Activated CD8-positive, alpha-beta memory T cell treated with anti-CD3 and anti-CD28 coated beads for 48 hours (primary cell): ENCODE measurements at places on chromosomes 1 and 21.

DNA sequence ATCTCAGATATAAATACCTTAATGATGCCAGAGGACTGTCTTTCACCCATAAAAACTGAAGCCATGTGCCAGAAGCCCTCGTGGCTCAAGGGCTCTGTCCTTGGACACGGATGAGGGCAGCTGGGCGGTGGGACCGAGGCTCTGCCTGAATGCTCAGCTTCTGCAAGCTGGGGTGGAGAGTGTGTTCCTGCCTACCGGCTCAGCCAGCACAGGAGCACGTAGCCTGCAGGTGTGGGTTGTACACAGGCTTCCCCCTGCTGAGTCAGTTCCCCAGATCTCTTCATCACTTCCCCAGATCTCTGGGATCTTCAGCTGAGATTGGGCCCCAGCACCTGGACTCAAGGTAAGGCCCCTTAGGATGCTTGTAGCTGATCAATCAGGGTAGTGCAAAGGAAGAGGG lies 15.4 kb downstream of the KCNJ15 start:
- no peak for DNase-seq

- no peak for DNase-seq
Measured at GRCh38 chr1:110091381-110091780, 20.9 kb upstream of the UBL4B start.

DNA sequence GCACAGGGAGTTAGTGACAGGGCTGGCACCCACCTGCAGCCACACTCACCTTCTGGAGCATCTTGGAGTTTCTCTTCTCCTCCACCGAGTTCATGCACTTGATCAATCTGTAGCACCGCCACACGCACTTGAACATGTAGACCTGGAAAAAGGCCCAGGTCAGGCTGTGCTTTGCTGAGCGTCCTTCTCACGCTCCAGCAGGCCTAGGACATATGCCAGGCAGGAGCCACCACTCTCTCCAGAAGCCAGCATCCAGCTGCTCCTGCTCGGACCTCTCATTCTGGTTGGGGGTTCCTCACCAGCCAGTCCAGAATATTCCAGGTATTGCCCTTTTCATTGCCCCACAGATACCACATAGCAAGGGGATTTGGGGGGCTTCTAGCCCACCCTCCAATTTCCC lies 11.7 kb upstream of the MATN1 start:
- DNase-seq = no peak

DNA sequence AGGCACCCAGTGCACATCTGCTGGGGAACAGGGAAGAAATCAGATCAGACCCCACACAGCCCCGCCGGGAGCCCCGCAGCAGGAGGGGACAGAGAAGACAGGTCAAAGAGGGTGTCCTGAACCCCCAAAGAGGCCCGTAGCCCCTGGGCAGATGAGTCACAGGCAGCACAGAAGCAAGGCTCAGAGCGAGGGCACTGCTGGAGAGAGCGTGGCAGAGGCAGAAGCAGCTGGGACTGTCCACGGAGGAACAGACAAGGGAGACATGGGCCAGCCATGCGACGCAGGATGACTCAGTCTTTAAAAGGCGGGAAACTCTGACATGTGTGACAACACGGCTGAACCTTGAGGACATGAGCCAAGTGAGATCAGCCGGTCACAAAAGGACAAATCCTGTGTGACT lies 14.5 kb upstream of the PRDM16 start:
- no peak for DNase-seq

DNA sequence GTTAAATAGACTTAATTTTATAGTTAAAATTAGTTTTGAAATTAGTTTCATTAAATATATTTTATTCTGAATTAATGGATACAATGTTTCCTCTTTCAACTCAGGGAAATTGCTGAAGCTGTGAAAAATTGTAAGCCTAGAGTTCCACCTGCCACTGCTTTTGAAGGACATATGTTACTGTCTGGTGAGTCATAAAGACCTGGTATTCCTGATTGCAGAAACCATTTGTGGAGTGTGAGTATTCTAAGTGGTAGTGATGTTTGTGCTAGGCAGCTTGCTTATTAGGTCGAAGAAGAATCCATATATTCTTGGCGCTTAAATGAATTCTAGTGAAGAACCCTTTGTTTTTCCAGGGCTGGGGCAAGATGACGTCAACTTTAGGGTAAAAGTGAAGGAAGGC lies 34.0 kb downstream of the MTR start:
- DNase-seq = no peak

DNA sequence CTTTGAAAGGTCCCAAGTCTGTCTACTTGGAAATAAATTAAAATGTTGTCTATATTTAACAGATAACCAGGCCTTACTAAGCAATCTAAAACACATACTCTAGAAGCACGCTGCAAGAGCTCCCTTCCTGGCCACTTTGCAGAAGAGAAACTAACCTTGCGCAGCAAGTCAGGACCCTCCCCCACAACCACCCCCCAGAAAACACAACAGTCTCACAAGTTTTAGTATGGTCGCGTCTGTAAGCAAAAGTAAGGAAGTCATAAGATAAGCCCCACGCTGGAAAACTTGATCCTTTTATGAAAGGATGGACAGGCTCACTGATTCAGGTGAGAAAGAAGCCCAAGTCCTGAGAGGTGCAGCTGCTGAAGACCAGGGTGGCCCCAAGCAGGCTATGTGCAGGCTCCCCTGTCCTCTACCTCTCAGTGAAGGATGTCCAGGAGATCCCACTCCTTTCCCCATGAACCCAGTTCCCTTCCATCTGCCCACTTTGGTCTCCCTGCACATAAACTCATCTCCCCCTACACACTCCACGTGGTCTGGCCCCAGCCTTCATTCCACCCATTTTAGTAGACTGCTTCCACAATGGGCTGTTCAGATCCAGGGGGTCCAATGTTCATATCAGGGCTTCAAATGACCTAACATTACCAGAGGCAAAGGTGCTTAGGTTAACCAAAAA lies 23.8 kb downstream of the HIVEP3 start:
- no peak for DNase-seq

- no peak for DNase-seq
Measured at GRCh38 chr1:244822878-244823277, 12.6 kb upstream of the COX20 start.

DNA sequence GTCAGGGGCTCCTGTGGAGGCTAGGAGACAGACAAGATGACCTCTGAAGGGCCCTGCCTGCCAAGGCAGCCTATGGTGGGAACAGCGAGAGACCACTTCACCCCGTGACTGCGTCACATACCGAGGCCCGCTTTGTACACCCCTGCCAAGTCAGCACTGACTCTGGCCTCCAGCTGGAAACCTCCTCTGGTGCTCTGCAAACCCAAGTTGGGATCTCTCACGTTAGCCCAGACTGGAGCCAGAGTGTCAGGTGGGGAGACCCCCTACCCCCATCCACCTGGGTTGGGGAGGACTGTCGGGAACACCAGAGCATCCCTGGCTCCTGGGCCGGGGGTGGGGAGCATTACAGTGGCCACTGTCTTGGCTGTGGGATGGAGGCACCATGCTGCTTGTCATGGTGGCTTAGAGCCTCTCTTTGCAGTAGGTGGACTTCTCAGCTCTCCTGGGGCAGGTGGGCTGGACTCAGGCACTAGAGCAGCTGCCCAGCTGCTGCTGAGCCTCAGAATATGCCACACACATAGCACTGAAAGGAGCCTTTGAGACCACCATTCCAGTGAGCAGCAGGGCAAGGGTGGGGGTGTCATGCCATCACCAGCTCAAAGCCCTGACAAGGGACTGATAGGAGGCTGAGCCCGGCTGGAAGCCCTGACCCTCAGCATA lies 50.4 kb downstream of the ELK4 start:
- no peak for DNase-seq

DNA sequence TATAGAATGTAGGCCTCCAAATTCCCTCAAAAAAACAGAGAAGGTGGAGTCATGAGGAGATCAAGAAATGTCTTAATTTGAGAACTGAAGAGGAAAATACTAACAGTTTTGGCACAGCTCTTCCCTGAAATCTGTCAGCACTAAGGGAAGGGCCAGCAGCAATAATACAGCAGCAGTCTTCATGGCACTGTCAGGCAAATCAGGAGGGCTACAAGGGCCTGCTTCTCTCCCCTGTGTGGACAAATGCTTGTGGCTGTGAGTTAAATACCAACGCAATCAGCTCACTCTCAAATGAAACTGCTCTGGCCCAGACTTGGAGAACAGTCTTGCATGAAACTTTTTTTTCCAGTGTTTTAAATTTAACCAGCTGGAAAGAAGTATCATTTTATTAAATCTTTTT lies 20.5 kb upstream of the CNN3 start:
- DNase-seq = no peak

- no peak for DNase-seq
Measured at GRCh38 chr1:207156095-207156494, 52.1 kb downstream of the C4BPA start.

GRCh38 chr1:67739361-67739760 lies 54.4 kb downstream of the GADD45A start:
- DNase-seq = no peak

GRCh38 chr1:42946120-42946898 lies 12.4 kb downstream of the SLC2A1 start:
- no peak for DNase-seq

GRCh38 chr1:41481109-41481775 lies 3.2 kb downstream of the EDN2 start:
- no peak for DNase-seq

GRCh38 chr1:89286549-89287180 lies 14.0 kb upstream of the GBP5 start:
- DNase-seq = no peak

- no peak for DNase-seq
Measured at GRCh38 chr21:39097335-39097861, 85.9 kb downstream of the PSMG1 start.

DNA sequence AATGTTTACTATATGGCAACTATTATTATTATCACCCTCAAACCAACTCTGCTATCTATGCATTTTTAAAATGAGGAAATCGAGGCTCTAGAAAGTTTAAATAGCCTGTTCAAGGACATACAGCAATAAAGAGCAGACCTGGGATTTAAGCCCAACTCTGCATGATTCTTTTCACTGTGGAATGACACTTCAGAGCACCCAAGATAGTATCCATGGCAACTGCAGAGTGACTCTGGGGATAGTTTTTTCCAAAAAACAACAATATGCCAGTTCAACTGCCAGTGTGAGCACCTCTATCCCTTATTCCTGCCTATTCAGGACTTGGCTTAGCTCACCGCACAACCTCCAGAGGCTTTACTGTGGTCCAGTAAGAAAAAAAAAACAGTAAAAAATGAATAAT lies 293.9 kb downstream of the BRINP2 start:
- no peak for DNase-seq

- DNase-seq = no peak
Measured at GRCh38 chr1:242842094-242842493, 317.6 kb upstream of the PLD5 start.

DNA sequence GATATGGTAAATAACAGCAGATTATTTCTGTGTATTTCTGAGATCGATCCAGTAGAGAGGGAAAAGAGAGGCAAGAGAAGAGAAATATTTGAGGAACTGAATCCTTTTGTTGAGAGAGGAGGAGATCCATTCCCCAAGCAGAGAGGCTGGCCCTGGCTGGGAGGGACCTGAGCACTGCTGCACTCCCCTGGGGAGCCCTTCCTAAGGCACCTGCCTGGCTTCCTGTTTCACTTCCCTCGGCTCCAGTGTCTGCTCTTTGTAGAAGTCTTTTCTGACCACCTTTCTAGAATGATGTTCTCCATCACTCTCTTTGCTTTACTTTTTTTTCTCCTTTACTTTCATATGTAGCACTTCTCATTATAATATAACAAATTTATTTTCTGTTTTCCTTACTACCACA lies 42.3 kb upstream of the SLC6A9 start:
- no peak for DNase-seq

DNA sequence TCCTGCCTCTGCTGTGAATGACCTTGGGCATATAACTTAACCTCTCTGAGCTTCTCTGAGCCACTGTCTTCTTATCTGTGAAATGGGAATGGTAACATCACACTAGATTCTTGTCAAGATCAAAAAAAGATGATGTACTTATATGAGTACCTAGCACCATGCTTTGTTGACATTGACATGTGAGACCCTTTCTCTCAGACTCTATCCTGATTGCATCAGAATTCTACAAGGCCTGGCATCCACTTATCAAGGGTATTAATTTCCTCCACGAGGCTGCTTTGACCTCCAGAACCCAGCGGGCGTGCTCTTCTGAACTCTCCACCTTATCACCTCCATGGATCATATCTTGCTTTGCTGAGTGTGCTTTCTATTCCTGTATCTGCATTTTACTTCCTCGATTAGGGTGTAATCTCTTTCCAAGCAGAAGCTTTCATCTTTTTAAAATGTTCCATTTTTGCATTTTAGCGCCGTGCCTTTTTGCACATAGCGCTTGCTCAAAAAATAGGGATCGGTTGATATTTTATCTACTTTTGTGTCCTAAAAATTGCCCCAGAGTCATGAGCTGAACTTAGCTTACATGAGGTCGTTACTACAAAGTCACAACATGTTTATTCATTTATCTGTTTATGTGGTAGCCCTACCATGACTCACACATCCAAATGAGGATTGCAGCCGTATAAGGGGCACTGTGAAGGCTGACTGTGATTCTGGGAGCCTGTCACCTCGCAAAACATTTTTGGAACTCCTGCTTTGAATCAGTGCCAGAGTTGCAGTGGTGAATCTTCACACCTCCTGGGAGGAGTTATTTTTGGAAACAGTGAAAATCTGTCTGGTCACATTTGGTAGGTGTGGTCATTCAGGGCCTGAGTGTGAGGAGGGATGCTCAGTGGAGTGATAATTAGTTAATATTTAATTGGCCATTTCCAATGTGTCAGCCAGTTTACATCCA lies 63.2 kb downstream of the IER5 start:
- DNase-seq = no peak

DNA sequence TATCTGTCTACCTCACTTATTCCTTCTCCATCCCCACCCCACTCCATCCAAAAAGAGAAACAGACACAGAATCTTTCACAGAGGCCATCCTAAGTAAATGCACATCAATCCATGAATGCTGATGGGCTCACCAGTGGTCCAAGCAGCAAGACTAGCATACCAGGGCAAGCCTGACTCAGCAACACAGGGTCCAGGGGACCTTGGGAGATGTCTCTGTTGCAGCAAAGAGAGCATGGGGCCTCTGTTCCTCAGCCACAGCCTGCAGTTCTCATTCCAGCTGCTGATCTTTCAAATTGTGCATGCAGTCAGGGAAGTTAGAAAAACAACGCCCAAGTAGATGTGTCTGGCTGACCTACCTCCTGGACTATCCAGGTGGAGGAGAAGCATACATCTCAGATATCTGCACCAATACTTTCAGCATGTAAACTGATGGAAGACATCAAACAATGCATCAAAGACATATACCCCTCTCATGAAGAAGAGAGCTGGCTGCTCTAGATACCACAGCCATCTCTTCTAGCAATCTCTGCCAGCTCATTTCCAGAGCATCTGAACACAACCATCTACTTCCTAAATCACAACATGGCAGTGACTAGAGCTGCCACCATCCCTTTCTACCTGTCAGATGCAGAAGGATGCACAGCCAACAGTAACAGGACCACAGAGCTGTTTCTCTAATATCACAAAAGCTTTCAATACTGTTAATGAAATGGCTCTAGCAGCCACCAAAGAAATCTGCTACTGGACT lies 54.5 kb downstream of the CD34 start:
- no peak for DNase-seq

GRCh38 chr21:43193651-43194302 lies 25.0 kb downstream of the CRYAA start:
- no peak for DNase-seq

- no peak for DNase-seq
Measured at GRCh38 chr1:183804916-183805841, at the start of gene RGL1. Gene RGL1 (plus strand): TSS chr1:183805120. CDS start chr1:183805298, 178 bp downstream.
